ENCODE measurements at places on chromosomes 5 and 9.

- DNase-seq = no peak
- no peak overlapping the region for H3K4me3 ChIP-seq
- H3K4me1 ChIP-seq = no peaks in the 10 kb centered on the region
Measured at GRCh38 chr9:32423371-32423770, 38.9 kb downstream of the ACO1 start.

GRCh38 chr5:665541-665955 is 27.6 kb downstream of the TPPP start:
- no peaks in the 10 kb centered on the region for H3K27me3 ChIP-seq
- no peak for DNase-seq
- H3K36me3 ChIP-seq = peaks cover 13% of the 10 kb centered on the region
- H3K4me3 ChIP-seq = no peak overlapping the region
- H3K27ac ChIP-seq = no peak overlapping the region
- H3K4me1 ChIP-seq = peaks cover 4% of the 10 kb centered on the region

GRCh38 chr5:14880688-14881087 is 9.1 kb upstream of the ANKH start:
- no peak overlapping the region for H3K4me3 ChIP-seq
- H3K27me3 ChIP-seq = no peaks in the 10 kb centered on the region
- H3K27ac ChIP-seq = no peak overlapping the region
- H3K36me3 ChIP-seq = no peaks in the 10 kb centered on the region
- H3K4me1 ChIP-seq = peaks cover 2% of the 10 kb centered on the region

DNA sequence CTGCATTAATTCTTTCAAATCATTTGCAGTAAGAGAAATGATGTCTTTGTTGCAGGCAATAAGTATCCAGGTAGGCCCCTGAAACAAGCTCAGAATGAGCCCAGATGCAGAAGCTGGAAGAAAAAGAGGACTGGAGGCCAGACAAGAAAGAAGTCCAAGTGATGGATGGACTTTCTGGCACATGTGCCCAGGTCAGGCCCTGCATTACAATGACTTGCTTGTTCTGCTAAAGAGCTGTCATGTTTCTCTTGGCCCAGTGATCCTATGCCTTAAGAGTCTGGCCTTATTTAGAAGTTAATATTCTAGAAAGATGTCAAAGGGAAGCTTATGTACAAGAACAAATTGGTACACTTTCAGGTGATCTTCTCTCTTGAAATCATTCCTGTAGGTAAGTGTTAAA is 64.8 kb downstream of the DPYSL3 start:
- H3K4me3 ChIP-seq = no peak overlapping the region
- H3K36me3 ChIP-seq = no peaks in the 10 kb centered on the region
- H3K27ac ChIP-seq = no peak overlapping the region
- DNase-seq = no peak
- H3K27me3 ChIP-seq = peaks cover 4% of the 10 kb centered on the region
- H3K4me1 ChIP-seq = no peaks in the 10 kb centered on the region

GRCh38 chr9:977838-978830 is 1.7 kb downstream of the DMRT3 start:
- DNase-seq = no peak
- H3K27ac ChIP-seq = no peak overlapping the region
- H3K4me1 ChIP-seq = peaks cover 10% of the 10 kb centered on the region

GRCh38 chr9:10331157-10331556 is 281.6 kb downstream of the PTPRD start:
- no peaks in the 10 kb centered on the region for H3K4me1 ChIP-seq
- H3K27ac ChIP-seq = no peak overlapping the region
- no peaks in the 10 kb centered on the region for H3K27me3 ChIP-seq
- no peaks in the 10 kb centered on the region for H3K36me3 ChIP-seq

GRCh38 chr5:37494756-37495155 is 115.6 kb downstream of the WDR70 start:
- no peak overlapping the region for H3K27ac ChIP-seq
- H3K4me1 ChIP-seq = no peaks in the 10 kb centered on the region
- H3K4me3 ChIP-seq = no peak overlapping the region
- DNase-seq = no peak
- no peaks in the 10 kb centered on the region for H3K27me3 ChIP-seq

DNA sequence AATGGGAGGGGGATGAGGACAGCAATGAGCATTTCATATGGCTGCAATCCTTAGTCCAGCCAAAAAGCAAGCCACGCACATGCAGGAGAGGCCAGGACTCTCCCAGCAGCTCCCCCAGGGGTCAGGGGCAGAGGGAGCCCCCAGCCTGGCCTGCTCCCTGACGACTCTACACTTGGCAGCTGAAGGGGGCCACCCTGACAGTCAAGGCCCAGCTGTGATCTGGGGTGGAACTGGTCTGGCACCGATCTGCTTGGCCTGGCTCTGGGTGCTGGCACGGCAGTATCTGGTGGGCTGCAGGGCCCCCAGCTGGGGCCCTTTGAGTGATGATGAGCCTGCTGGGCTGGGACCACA is 118.1 kb downstream of the ADAMTS2 start:
- no peaks in the 10 kb centered on the region for H3K4me1 ChIP-seq
- DNase-seq = no peak
- H3K36me3 ChIP-seq = no peaks in the 10 kb centered on the region
- no peak overlapping the region for H3K27ac ChIP-seq
- no peaks in the 10 kb centered on the region for H3K27me3 ChIP-seq
- no peak overlapping the region for H3K4me3 ChIP-seq

- no peak overlapping the region for H3K27ac ChIP-seq
- DNase-seq = no peak
- no peaks in the 10 kb centered on the region for H3K27me3 ChIP-seq
- no peaks in the 10 kb centered on the region for H3K4me1 ChIP-seq
Measured at GRCh38 chr9:69139596-69139995, 34.5 kb upstream of the TJP2 start.

- H3K4me1 ChIP-seq = no peaks in the 10 kb centered on the region
- no peak overlapping the region for H3K27ac ChIP-seq
- no peak for DNase-seq
- no peaks in the 10 kb centered on the region for H3K36me3 ChIP-seq
- H3K4me3 ChIP-seq = no peak overlapping the region
- no peaks in the 10 kb centered on the region for H3K27me3 ChIP-seq
Measured at GRCh38 chr9:19913151-19913550, 124.3 kb upstream of the SLC24A2 start.

Data from CD4-positive, alpha-beta T cell (primary cell).